ENCODE measurements at places on chromosomes 5 and 9.

DNA sequence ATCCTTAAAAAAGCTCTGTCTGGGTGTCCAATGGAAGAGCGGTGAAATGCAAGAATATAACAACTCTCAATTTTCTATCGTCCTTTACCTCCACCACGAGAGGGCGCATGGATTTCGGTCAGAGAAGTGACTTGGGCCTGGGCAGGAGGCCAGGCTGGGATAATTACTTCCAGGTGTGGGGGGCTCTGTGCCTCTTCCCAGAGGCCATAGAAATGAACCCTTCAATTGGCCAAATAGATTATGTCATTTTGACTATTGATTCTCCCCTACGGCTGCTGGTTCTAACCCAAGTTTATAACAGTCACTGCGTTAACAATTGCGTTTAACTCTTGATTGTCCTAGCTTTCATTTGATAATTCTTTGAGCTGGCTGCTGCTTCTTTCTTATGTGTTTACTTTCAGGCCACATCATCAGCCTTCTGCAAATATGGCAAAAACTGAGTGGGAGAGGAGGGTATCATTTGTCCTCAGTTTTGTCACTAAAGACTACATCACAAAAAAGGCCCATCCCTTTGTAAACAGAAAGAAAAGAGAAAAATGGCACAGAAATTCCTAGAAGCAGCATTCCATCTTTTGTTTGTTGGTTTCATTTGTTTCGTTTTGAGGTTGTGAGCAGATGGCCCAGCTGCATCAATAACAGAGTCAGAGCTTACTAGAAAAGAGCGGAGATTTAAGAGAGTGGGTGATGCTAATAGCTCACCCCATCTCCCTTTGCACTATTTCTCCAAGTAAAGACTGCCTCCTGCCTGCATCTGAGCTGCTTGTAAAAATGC, 45.4 kb upstream of the ZFR start:
- peak; percentile 78 for DNase-seq

DNA sequence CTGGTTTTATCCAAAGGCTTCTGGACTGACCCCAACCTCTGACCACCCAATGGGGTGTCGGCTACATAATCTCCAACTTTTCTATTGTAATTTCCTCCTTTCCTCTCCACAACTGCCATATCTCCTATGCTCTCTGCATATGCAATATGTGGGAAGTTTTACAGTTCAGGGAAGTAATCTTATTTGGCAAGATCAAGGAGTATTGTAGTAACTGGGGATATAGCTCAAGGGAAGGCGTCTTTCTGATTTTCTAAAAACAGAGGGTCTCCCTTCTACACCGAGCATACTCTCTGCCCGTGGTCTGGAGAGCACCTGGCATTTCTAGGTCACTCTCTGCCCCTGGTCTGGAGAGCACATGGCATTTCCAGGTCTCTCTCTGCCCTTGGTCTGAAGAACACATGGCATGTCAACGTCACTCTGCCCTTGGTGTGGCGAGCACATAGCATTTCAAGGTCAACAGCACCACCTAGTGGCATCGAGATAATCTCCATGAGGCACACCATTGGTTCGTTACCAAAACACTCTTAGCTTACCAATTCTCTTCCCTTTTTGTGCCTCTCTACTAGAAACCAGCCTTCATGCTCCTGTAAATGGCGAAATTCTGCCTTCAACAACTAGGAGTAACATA, 616.4 kb upstream of the NUDT12 start:
- peak; percentile 74 for DNase-seq

GRCh38 chr9:4833781-4834560, 41.2 kb downstream of the RCL1 start:
- DNase-seq: no peak

GRCh38 chr9:134236001-134236421, 71.6 kb upstream of the RNU6ATAC start:
- no peak for DNase-seq

- no peak for DNase-seq
Measured at GRCh38 chr9:83097633-83098032, 34.7 kb upstream of the RASEF start.

DNA sequence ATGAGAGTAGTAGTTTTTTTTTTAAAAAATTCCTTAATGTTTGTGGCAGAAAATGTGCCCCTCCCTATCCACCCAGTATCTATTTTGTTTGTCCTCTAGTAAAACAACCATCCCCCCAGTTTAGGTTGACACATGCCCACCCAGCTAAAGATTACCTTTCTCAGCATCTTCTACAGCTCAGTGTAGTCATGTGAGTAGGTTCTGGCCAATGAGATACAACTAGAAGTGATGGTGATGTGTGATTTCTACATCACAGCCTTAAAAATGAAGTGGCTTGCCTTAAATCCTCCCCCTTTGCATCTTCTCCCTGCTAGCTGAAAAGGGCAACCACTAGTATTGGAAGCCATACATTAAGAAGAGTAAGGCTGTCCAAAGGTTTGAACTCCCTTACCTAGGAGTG, 14.9 kb downstream of the CHD1 start:
- no peak for DNase-seq

- DNase-seq: no peak
Measured at GRCh38 chr5:79990205-79990597, 861 bp downstream of the MTX3 start.

DNA sequence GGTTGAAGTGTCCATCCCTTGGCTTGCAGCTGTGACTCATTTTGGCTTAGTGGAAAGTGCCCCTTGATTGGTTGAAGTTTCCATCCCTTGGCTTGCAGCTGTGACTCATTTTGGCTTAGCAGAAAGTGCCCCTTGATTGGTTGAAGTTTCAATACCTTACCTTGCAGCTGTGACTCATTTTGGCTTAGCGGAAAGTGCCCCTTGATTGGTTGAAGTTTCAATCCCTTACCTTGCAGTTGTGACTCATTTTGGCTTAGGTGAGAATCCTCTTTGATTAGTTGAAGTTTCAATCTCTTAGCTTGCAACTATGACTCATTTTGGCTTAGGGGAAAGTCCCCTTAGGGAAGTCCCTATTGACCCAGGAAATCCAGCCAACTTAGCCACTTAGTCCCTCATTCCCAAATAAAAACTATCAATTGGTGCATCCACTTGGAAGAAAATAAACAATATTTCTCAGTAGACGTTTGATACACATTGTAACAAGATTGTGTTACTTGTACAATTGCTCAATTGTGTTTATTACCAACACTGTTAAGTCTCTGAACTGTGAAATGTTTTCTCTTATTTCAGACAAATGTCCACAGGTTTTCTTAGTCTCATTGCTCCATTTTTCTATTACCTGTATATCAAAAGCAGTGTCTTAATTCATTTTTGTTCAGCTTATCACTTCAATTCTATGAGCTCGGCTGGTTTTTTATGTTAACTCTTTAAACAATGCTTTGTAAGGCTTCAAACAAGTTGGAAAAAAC, 2308.8 kb upstream of the ACO1 start:
- DNase-seq: no peak

- DNase-seq: no peak
Measured at GRCh38 chr9:22855980-22856379, 409.4 kb downstream of the DMRTA1 start.

GRCh38 chr9:90741036-90741435, 60.6 kb upstream of the SYK start:
- DNase-seq: no peak

- no peak for DNase-seq
Measured at GRCh38 chr5:155983954-155984353, 343.0 kb upstream of the SGCD start.

GRCh38 chr5:177362610-177363507, 5.1 kb downstream of the RGS14 start:
- peak; percentile 86 for DNase-seq

- no peak for DNase-seq
Measured at GRCh38 chr5:90182726-90183125, 226.8 kb downstream of the CETN3 start.

DNA sequence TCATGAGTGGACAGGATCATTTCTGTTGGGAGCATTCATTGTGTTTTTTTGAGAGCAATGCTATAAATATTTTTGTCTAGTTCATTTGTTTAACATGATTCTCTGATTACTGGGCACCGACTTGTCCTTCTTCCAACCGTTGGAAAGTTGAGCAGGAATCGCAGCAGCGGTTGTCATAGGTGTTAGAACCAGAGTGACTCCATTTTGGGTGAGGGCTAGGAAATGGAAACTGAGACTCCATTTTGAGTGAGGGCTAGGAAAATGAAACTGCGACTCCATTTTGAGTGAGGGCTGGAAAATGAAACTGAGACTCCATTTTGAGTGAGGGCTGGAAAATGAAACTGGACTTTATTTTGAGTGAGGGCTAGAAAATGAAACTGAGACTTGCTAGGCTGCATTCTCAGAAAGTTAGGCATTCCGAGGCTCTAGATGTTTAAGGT, 100.6 kb downstream of the ICE1 start:
- no peak for DNase-seq

- DNase-seq: no peak
Measured at GRCh38 chr9:89400403-89401116, 82.3 kb downstream of the SECISBP2 start.

GRCh38 chr9:89353989-89354388, 35.7 kb downstream of the SECISBP2 start:
- DNase-seq: no peak

DNA sequence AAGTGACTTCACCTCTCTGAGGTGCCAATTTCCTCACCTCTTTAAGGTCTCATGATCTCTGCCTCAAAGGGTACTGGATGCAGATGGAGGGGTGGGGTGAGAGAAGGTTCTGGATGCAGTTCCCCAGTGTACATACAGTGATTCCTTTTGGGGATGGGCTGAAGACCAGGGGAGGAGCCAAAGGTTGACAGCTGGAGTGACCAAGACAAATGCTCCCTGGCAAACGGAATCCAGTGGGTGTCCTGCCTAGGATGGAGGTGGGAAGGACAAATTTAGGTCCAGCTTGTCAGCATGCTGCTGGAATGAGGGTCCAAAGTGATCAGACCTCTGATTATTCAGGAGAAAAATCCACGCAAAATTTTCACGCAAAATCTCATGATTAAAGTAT, 7.3 kb upstream of the LMX1B start:
- DNase-seq: no peak

DNA sequence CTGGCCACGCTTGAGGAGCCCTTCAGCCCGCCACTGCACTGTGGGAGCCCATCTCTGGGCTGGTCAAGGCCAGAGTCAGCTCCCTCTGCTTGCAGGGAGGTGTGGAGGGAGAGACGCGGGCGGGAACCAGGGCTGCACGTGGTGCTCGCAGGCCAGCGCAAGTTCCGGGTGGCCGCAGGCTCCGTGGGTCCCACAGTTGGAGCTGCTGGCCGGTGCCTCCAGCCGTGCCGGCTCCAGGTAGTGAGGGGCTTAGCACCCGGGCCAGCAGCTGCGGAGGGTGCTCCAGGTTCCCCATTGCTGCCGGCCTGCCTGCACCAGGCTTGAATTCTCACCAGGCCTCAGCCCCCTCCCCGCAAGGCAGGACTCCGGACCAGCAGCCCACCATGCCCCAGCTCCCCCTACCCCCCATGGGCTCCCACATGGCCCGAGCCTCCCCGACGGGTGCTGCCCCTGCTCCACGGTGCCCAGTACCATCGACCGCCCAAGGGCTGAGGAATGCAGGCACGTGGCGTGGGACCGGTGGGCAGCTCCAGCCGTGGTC, 192.8 kb upstream of the IZUMO3 start:
- DNase-seq: no peak

- DNase-seq: no peak
Measured at GRCh38 chr9:14633906-14634565, 59.2 kb downstream of the ZDHHC21 start.

GRCh38 chr5:132207778-132208177, 19.9 kb downstream of the P4HA2 start:
- no peak for DNase-seq

GRCh38 chr9:129367287-129367686, 189.2 kb upstream of the IER5L start:
- no peak for DNase-seq

DNA sequence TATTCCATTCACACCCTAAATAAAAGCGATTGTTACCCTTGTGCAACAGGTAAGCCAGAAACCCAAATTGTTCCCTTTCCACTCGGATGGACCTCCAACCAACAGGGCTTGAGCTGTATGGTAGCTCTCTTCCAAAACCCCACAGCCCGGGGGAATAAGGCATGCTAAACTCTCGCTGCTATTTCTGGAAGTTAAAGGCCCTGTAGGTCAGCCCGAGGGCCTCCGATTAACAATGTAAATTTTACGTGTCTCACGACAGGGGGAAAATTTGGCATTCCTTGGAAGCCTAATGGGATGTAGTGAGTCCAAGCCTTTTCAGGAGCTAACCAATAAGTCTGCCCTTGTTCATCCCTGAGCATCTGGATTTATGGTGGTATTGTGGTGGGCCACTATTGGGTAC, 26.0 kb downstream of the CNOT8 start:
- DNase-seq: no peak

DNA sequence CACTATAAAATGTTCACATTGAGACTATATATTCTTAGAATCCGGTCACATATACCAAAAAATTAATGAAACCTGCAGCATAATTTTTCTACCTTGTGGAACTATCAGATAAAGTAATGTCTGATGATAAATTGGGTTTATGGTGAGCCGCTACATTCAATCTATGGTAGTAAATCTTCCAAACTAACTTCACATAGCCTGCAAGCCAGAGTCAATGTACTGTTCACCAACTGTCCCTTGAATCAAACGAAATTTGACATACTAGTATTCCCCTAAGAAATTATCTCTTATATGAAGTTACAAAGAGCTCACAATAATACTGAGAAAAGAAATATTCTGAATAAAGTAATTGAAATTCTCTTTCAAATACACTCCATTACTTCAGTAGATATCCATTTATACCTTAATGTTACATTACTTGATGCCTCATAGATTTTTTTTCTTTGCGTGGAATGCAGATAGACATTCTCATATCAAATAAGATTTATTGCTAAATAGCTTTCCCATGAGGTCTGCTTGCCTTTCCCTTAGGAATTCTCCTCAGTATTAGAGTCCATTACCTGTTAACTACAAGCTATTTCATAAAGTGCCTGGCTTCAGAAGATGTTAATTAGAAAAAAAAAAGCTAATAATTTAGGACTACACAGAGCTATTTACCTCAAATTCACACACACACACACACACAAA, 169.5 kb downstream of the PTPRD start:
- no peak for DNase-seq

- no peak for DNase-seq
Measured at GRCh38 chr5:154815025-154815424, 35.4 kb downstream of the FAXDC2 start.

DNA sequence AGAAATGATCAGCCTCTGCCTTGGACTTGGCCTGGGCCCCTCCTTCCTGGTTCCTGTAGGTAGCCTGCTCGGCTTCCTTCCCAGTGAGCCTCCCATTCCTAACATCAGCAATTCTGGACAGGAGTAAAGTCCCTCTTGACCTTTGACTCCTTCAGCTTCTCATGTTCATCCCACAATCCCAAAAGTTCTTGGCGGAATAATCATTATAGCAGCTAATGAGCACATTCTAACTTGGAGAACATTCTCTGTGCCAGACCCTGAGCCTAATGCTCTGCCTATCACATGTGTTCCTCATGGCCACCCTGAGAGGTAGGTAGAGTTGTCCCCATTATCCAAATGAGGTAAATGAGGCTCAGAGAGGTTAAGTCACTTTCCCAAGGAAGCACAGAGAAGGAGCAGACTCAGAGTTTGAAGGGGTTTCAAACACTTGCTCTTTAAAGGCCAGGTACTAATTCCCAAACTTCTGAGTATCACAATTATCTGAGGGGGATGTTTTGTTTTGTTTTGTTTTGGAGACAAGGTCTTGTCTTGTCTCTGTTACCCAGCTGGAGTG, 21.2 kb downstream of the SWI5 start:
- DNase-seq: no peak
